ENCODE measurements at places on chromosomes 7 and 10.

- DNase-seq: peak; percentile 6
Measured at GRCh38 chr10:43254881-43255633, 11.8 kb downstream of the RASGEF1A start.

GRCh38 chr7:156985101-156985992 lies 25.1 kb downstream of the MNX1 start:
- DNase-seq: no peak

DNA sequence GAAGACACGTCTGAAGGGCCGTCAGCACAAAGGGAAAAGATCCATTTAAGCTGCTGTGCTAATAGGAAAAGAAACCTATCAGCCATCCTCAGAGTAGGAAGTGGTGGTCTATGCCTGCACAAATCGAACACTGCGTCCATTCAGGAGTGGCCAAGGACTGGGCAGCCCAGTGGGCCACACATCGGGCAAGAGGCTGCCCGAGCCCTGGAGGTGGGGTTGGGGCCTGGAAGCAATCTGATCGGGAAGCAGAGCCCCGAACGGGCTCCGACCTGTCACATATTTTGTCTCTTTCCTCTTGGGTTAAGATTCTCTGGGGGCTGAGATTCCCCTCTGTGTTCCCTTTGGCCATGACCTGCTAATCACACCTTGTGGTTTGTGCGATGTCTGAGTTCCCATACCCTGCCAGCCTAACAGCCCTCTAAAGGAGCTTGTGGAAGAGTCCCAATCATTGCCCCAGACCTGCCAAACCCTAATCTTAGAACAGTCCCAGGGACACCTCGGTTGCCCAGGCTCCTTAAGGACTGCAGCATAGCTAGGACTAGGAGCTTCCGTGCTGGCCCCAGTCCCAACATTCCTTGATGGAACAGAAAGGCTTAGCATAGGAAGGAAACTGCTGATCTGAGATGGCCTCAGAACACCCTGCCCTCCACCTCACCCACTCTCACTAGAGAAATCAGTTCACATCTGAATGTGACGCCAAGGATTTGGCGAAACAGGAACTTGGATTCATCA lies 77.9 kb upstream of the SAMD8 start:
- no peak for DNase-seq

GRCh38 chr7:77269360-77270093 lies 69.9 kb upstream of the FGL2 start:
- no peak for DNase-seq

- DNase-seq: no peak
Measured at GRCh38 chr10:113240736-113241135, 290.7 kb downstream of the TCF7L2 start.

All from frontal cortex (tissue), 4 donors.